ENCODE measurements at places on chromosomes 1 and 21.

GRCh38 chr1:213669964-213670691, 317.6 kb upstream of the PROX1 start:
- no peak for DNase-seq

DNA sequence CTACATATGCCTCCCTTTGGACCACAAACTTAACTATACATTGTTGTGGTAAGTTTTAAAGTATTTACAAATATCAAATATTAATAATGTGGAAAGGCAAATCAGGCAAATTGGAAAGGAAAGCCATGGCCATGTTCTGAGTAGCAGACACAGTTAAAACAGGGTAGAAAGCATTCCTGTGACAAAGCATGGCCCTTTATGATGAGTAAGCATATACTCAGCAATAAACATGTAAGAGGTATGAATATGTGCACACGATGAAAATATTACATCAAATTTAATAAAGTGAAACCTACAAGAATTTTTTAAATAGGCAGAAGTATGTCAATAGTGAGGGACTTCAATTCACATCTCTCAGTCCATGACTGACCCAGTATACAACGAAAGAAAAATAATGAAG, 389.2 kb downstream of the DSCAM start:
- DNase-seq, result no peak

GRCh38 chr1:150311762-150312161, 9.6 kb upstream of the PRPF3 start:
- DNase-seq, result no peak

- no peak for DNase-seq
These were observed 31.1 kb downstream of the AHDC1 start for GRCh38 chr1:27572679-27573426.

DNA sequence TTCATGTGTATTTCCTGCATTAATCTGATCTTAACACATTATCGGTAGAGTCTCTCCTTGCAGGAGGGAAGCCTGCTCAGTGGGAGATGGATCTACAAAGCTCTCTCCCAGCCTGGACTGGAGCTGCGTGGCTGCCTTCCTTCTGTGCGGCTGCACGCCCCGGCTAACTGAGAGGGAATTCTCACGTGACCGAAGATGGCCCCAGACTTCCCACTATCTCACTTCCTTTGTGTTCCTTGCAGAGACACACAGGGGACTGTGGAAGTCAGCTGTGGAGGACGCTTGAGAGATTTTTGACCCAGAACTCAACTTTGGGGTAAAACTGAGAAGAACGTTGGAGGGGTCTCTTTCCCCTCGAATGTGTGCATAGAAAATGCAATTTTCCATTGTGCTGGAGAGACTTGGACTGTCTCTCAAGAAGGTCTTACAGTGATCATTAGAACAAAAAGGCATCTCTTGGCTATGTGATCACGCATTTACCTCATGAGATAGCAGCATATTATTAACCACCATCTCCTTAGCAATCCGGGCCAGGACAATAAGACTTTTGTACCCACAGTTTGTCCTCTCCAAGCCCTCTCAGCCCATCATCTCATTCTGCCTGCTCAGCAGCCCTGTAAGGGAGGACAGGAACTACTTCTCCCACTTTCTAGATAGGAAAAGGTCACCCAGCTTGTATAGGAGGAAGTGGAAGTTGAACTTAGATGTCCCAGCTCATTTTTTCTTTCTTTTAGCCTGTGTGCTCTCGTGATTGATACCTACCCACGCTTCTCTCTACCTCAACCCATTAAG, 49.3 kb upstream of the TARBP1 start:
- DNase-seq, result no peak

- no peak for DNase-seq
These were observed 9.6 kb downstream of the DISC1 start for GRCh38 chr1:231636157-231636556.

DNA sequence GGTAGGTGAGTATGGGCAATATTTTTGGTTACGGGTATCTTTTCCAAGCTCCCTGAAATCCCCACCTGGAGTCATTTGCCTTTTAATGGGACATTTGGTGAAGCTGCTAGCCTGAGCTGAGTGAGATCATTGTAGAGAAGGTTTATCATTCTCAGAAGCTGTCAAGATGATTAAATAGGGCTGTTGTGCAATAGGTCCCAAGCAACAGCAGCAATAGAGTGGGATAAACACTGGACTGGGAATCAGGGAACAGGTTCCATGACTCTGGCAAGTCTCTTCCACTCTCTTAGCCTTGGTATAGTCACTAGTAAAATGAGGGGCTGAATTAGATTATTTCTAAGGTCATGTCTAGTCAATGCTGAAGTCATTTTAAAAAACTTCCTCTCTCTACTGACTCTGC, 30.3 kb upstream of the FAM78B start:
- DNase-seq, result no peak

GRCh38 chr1:183070923-183071618, 47.9 kb downstream of the LAMC1 start:
- DNase-seq, result no peak

- no peak for DNase-seq
These were observed 56.0 kb downstream of the TBCE start for GRCh38 chr1:235423214-235423652.

- DNase-seq, result no peak
These were observed 37.2 kb downstream of the LRRC8C start for GRCh38 chr1:89670163-89670562.

DNA sequence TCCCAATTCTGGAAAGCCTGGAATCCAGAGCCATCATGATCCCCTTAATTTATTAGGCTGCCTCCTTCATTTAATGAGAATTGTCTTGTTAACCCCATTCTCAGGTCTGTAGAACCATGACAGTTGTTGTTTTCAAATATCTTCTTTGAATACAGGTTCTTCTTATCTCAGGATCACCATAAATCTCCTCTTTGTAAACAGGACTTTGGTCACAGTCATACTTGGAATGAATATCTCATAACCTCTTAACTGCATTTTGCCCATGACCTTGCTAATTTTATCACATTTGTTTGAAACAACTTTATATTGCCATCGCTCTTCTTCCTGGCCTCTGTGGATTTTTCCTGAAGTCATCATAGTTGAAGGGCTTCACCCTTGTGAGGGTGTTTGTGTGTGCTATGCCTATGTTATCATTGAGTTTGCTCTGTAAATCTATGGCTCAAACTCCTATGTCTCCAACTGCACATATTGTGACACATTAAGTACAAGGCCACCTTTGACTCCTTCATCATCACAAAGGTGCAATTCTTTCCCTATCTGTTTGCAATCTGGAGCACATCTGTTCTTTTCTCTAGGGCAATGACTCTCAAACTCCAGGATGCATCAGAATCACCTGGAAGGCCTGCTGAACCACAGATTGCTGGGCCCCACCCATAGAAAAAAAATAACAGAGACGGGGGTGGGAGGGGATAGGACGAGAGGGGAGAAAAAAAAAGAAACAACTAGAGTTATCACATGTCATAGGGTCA, 54.2 kb downstream of the FCRL5 start:
- DNase-seq, result no peak

- DNase-seq, result no peak
These were observed 523.2 kb upstream of the B3GALT2 start for GRCh38 chr1:193709607-193710006.

GRCh38 chr21:46538262-46538661, 66.6 kb downstream of the S100B start:
- DNase-seq, result no peak

Measured in GF-D8 (cell line).